Right hindlimb (tissue), 1 donor: ENCODE measurements at places on chromosomes 7 and 10.

GRCh38 chr10:46106410-46107255, 60.6 kb upstream of the MSMB start:
- peak; percentile 56 for DNase-seq

DNA sequence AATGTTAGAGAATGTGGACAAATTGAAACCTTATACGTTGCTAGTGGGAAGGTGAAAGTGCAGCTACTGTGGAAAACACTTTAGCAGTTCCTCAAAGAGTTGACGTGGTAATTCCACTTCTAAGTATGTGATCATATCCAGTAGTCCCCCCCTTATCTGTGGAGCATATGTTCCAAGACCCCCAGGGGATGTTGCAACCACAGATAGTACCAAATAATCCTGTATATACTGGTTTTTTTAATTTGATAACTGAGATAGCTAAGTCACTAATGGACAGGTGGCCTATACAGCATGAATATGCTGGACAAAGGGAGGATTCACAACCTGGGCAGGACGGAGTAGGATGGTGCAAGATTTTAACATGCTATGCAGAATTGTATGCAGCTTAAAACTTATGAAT, 36.8 kb downstream of the PCGF5 start:
- no peak for DNase-seq

- no peak for DNase-seq
Observed at GRCh38 chr10:18577823-18578685, 73.3 kb downstream of the NSUN6 start.

GRCh38 chr10:4059471-4060138, 274.6 kb upstream of the KLF6 start:
- DNase-seq = no peak

GRCh38 chr7:36128448-36129047, 24.5 kb upstream of the EEPD1 start:
- peak; percentile 73 for DNase-seq

- no peak for DNase-seq
Observed at GRCh38 chr10:32131388-32131787, 75.2 kb upstream of the KIF5B start.

DNA sequence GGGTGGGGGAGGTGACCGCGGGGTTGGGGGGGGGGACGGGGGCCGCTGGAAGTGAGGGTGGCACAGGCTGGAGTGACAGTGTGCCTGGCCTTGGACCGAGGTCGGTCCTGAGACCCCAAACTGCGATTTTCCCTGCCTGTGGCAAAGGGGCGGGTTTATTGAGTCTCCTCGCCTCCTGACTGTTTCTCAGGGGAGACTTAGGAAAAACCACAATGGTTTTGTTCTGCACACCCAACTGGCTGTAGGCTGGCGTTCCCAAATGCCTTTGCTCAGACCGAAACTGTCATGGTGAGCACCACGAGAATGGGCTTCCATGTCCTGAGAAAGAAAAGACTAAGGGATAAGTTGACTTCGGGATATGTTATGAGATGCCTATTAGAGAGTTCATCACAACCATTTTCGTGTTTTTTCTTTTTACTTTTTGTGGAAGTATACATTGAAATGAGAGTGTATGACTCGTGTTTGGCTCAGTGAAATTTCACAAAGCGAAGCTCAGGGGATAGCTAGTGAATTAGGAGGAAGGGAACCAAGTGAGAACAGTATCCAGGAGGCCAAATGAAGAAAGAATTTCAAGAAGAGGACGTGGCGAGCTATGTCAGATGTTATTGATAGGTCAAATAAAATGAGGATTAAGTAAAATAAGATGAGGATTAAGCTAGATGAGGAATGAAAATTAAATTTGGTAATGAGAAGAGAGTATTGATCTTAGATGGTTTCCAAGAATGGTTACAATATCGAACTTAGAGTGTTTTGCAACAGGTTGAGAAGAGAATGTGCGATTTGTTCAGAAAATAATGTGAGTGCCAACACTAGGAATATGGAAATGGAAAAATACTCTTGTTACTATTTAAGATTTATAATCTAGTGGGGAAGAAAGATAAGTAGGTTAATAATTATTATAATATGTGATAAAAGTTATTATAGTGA, 918 bp downstream of the NET1 start:
- no peak for DNase-seq

- no peak for DNase-seq
Observed at GRCh38 chr7:127820732-127821085, 168.7 kb downstream of the SND1 start.

- peak; percentile 25 for DNase-seq
Observed at GRCh38 chr7:141071260-141071854, 2.5 kb upstream of the TMEM178B start.

DNA sequence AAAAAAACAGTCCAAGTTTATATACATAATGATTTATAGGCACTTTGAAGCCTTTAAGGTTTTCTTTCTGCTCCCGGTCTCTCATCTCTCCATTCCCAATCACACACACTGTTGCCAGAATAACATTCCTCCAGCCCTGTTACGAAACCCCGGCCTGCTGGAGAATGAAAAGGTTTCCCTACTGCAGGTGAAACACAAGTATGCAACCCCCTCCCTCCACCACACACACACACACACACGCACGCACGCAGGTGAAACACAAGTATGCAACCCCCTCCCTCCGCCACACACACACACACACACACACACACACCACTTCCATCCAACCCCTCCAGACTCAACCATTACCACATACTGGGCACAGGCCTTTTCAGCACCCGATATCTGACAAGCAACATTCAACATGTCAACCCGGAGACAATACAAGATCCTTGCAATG, 87.5 kb downstream of the PARD3 start:
- no peak for DNase-seq

GRCh38 chr10:93149761-93150160, 76.1 kb downstream of the CYP26A1 start:
- no peak for DNase-seq

GRCh38 chr7:112540839-112541577, 60.2 kb downstream of the LSMEM1 start:
- DNase-seq = no peak

GRCh38 chr7:155885167-155886155, 73.2 kb upstream of the SHH start:
- DNase-seq = peak; percentile 43

- DNase-seq = no peak
Observed at GRCh38 chr10:26735435-26735834, 37.9 kb downstream of the PDSS1 start.

- no peak for DNase-seq
Observed at GRCh38 chr10:107264742-107265141, 100.2 kb upstream of the SORCS1 start.

DNA sequence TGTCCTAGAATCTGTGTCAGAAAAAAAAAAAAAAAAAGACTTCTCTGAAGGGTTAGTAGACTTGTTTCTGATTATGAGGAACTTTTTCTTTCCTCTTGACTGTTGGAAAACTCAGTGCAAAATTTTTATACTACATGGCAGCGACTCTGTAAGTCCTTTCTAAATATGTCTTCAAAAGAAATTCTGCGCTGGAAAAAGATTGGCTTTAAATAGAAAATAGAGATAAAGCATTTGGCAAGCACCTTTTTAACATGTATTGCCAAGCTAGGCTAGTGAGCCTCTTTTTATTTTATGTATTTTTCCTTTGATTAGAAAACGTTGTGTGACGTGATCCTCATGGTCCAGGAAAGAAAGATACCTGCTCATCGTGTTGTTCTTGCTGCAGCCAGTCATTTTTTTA, 17.9 kb downstream of the KLHL7 start:
- DNase-seq = no peak

GRCh38 chr10:49690698-49691356, 11.4 kb downstream of the C10orf53 start:
- DNase-seq = no peak

- no peak for DNase-seq
Observed at GRCh38 chr10:93851169-93851568, 42.6 kb upstream of the SLC35G1 start.

DNA sequence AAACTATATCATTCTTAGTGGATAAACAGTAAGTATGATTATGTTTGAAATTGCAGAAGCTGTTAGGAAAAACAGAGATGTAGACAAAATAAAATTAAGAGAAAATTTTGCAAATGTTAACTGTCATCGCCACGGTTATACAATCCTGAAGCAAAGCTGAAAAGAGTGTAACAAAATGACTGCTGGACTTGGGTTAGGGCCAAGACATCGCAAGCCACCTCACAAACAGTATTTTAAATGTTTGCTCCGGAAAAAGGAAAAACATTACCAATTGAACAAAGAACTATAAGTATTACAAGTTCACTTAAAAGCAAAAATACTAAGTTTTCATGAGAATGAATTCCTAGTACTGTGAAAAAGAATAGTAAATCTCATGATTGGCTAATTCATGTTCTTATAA, 60.0 kb downstream of the FAM13C start:
- DNase-seq = no peak

GRCh38 chr7:70586822-70587221, 545.1 kb upstream of the GALNT17 start:
- no peak for DNase-seq

DNA sequence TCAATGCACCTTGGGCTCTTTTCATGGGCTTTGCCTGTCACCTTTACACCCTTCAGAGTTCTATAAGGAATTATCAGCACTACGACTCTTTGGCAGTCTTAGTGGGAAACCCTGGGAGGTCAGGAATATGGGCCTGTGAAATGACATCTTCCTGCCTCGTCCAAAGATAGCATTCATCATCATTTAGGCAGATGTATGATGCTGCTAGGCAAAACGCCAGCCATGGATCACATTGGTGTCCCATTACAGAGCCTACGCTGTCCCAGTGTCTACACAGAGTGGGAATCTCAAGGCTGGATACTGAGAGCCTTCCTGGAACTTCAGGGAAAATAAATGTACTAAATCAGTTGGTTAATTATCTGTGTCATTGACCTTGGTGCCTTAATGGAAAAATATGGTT, 259.4 kb upstream of the CELF2 start:
- peak; percentile 57 for DNase-seq

GRCh38 chr7:72754312-72754711, 73.7 kb downstream of the TYW1B start:
- no peak for DNase-seq

GRCh38 chr10:131948501-131948900, 33.2 kb downstream of the BNIP3 start:
- DNase-seq = no peak

DNA sequence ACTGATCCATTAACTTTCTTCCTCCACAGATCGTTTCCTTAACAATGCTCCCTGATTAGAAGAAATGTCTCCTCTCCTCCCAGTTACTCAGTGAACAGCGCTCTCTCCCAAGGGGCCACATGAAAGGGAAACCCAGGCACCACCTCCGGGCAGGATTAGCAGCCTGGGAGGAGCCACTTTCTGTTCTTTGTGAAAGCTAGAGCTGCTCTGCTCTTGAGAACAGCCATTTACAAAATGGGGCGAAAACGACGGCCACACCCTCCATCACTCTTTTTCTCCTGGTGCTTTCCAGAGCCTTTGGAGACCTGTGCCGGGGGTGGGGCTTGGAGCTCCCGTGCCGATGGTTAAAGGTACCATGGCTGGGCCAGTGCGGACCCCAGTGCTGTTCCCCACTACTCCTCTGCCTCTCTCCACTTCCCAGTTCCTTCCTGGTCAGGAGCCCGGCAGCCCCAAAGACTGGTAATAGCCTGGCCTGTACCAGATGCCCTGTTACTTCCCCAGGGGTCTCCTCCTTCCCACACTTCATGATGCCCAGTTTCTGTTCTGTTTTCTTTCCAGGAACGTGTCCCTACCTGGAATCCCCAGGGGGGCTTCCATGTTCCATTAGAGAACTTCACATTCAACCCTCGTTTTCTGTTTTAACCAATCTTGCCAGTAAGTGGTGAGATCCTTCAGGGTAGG, 402.9 kb upstream of the GALNT17 start:
- DNase-seq = no peak
